ENCODE measurements at places on chromosomes 7 and 10. TPM values are rescaled to one million over a fixed set of nuclear protein-coding genes. Genes with fewer than 3 reads are reported as not detected.
A peak's percentile ranks its signal among the peaks of the same experiment; 100 is the strongest.

GRCh38 chr10:3072641-3073360 is 5.5 kb downstream of the PFKP start:
- DNase-seq, result no peak

DNA sequence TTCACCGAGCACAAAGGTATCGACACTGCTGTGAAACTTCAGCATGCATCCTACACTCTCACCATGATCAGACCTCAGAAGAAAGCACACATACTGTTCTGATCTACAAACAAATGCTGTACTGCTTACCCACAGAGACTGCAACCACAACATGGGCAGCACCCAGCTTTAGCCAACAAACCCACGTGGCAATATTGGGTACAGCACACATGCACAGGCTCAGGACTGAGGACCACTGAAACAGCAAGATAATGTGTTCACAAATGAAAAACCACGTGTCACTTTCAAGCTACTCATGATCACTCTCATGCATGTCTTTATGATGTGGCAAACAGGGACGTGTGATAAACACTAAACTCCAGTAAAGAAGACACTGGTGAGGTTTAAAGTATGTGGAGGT is 119.3 kb upstream of the PTN start:
- DNase-seq, result no peak

GRCh38 chr10:78909221-78909620 is 159.5 kb upstream of the ZMIZ1 start:
- peak; percentile 40 for DNase-seq

- no peak for DNase-seq
Measured at GRCh38 chr10:43686414-43686813, 37.7 kb upstream of the ZNF32 start.

- no peak for DNase-seq
Measured at GRCh38 chr10:10798864-10799192, 218.8 kb upstream of the CELF2 start.

DNA sequence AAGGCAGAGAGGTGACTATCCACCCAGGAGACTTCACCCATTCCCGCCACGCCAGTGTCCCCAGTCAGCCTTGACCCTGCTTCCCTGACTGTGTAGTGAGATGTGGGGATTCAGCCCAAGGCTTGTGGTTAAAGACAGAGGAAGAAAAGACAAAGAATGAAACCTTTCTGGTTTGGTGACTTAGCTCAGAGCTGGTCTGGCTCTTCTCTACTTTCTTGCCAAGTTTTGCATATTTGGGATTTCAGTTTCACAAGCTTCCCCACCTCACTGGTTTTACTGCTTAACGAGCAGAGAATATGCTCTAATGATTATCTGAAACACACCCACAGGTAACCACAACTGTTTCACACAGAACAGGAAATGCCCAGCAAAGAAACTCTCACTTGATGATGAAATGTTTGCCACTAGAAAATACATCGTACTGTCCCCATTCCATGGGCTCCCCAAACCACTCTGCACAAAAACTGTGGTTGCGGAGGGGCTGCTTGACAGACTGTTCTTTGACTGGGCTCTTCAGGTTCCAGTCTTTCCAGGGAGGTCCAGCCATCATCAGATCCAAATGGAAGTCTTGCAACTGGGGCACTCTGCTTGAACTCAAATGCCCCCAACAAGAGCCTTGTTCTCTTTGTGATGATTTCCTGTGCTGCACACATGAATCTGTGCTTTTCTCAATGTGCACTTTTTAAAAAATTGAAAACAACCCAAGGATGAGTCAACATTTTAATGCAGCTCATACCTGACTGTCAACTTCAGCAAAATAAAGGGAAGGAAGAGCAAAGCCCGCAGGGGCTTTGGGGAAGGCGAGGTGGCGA is 95.5 kb downstream of the CTBP2 start:
- DNase-seq, result no peak

DNA sequence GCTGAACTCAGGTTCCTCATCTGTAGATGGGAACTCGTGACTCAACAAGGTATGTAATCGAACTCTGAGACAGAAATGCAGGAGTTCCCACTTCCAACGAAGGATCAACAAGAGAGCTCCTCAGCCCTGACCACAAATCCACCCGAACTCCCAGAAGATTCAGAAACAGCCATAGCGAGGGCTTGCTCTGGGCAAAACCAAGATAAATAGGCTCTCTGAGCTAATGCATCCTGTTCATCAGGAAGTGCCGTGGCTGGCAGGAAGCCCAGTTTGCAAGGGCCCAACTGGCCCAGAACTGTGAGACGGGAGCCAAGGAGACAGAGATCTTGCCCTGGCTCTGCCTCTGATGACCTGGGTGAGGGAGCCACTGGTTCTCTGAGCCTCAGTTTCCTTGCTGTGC is 141.7 kb upstream of the PFKP start:
- DNase-seq, result peak; percentile 91

DNA sequence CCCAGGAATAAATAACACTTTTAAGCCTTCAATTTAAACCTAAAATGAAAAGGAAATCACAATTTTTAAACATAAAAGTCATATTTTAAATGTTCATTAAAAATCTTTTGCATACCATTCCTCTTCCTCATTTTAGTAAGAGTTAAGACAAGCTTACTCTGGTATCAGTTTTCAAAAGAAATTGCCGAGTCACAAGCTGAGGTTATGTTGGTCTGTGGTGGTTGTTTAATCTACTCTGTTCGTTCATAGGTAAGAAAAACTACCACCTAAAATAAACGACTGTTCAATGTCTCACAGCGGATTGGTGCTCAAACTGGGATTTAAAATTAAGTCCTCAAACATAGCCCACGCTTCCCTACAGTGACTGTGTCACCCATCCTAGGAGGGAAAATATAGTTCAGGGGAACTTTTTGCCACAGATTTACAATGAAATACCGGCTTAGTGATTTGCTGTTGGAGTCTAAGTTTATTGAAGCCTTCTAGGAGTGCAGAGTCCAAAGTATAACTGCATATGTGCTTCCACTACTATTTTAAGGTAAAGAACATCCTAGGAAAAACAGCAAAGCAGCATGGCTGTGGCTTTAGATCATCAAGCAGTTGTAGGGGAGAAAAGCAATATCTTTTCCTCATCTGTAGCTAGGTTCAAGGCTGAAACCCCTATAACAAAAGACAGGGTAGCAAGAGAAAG is 61.1 kb downstream of the GNAT3 start:
- DNase-seq, result no peak

DNA sequence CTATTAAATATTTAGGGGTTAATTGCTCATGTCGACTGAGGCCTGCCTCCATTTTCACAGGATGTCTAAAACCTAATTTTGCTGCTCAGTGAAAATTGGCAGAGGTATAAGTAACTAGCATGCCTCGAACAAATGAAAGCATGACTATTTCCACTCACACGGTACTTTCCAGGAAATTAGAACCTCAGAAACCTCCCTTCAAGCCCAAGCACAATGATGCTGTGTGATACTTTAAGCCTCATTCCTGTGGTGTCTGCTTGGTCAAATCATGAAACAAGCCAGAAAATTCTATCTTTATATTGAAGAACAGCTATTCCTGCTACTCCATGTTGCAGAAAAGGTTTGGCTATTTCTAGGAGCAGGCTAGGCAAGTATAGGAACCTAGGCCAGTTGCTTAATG is 203.0 kb downstream of the SORCS3 start:
- DNase-seq, result no peak

DNA sequence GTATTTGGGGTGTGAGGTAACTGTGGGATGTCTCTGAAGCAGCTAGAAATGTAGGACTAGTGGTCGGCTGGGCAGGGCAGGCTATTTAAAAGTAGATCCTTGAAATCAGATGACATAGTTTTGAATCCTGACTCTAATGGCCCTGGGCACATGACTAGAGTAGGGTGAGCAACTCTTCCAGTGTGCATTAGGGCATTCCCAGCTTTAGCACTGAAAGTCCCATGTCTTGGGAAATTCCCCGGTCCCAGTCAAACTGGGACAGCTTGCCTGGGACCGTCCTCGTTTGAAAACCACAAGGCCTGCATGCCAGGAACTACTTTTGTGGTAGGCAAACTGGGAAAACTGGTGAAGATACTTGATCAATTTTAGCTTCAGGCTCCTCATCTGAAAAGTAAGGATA is 255.3 kb downstream of the PTEN start:
- no peak for DNase-seq

- no peak for DNase-seq
Measured at GRCh38 chr10:28883741-28884423, 206.6 kb downstream of the BAMBI start.

DNA sequence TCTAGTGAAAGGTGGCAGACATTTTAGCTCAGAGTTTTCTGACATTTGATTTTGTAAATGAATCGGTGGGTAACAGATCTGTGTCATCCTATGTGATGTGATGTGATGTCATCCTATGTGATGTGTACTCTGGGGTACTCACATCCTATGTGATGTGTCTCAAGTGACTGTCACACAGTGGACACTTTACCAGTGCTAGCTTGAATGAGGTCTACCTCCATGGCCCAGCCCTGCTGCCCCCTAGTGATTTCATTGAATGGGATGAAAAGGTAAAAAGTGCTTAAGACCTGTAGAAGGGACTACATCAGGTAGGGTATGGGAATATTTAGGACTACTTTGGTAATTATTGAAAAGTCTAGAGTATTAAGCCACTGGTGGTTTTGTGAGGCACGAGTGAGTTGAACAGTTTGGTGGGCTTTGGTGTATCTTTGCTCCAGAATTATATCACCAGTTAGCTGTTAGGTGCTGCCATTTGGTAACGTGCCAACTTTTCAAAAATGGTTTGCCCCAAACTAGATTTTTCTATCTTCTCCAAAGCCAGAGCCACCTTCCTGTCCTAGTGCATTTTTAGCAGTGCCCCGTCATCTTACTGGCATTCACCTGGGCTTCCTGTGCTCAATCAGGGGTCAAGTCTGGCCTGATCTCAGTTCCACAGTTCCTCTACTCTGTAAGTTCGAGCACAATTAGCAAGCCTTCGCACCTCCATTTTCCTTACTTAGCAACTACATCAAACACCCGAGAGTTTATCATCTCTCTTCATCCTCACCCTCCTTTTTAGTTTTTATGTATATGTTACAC is 9.7 kb downstream of the EIF4H start:
- no peak for DNase-seq

- DNase-seq, result no peak
Measured at GRCh38 chr10:64626924-64627323, 1105.7 kb downstream of the REEP3 start.

- DNase-seq, result peak; percentile 89
Measured at GRCh38 chr10:13707156-13707881, 120.6 kb downstream of the PRPF18 start.

GRCh38 chr10:52779541-52780390 is 7.2 kb upstream of the MBL2 start:
- peak; percentile 85 for DNase-seq

GRCh38 chr7:12706900-12707536 is 19.6 kb downstream of the ARL4A start:
- no peak for DNase-seq

- no peak for DNase-seq
Measured at GRCh38 chr7:120951826-120952225, 1.2 kb downstream of the ING3 start.

GRCh38 chr10:95245425-95246055 is 45.3 kb downstream of the PDLIM1 start:
- DNase-seq, result no peak

DNA sequence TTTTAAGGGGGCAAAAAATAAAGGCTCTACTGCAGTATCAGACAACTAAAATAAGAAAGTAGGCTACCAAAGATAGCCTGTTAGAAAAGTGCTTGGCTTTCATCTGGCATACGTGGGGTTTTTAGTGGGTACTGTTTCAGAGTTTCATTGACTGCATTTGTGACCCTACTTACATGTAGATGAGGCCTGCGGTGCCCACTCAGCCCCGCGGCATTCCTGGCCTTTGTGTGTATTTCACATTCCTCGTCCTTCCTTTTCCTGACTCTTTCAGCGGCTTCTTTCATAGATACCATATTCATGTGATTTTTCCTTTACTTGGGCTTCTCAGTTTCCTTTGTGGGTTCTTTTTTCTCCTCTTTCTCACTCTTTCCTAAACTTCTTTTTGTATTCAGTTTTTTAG is 50.7 kb downstream of the UBE3C start:
- DNase-seq, result no peak

GRCh38 chr7:120033114-120033513 is 239.9 kb upstream of the KCND2 start:
- no peak for DNase-seq

CALY gene
- total RNA-seq, result not detected

SPDYE18 gene
- not detected for total RNA-seq

MRPS24 gene
- 59.9 TPM for total RNA-seq

RELN gene
- total RNA-seq, result 6.2 TPM

HPSE2 gene
- total RNA-seq, result not detected

C7orf33 gene
- total RNA-seq, result not detected

CYP3A7 gene
- not detected for total RNA-seq

BLNK gene
- 3.2 TPM for total RNA-seq

R3HCC1L gene
- 8.4 TPM for total RNA-seq

CALCR gene
- 0.10 TPM for total RNA-seq

ARHGEF35 gene
- total RNA-seq, result 7.7 TPM

SYT15B gene
- 2.9 TPM for total RNA-seq

ERVW-1 gene
- total RNA-seq, result not detected

ATOH7 gene
- not detected for total RNA-seq

PTN gene
- total RNA-seq, result 4.0 TPM

USP6NL gene
- total RNA-seq, result 11.2 TPM

SAMD9 gene
- 10.3 TPM for total RNA-seq

RRP12 gene
- 16.7 TPM for total RNA-seq

Data from posterior vena cava (tissue), 2 donors.